ENCODE measurements at places on chromosomes 2 and 18.

DNA sequence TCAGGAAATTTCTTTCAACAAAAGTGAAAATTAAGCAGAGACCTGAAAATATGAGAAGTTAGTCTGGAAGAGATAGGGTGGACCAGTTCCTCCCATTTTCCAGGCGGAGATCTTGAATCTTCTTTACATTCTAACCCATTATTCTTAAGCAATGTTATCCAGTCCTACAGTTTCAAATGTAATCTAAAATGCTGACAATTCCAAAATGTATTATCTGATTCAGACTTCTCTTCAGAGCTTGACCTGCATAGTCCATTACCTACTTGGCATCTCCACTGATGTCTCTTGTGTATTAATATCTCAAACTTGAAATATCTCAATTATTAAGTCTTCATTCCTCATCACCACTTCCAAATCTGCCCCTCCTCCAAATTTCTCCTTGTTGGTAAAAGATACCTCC is 28.4 kb upstream of the SLC39A10 start:
- DNase-seq, result no peak

DNA sequence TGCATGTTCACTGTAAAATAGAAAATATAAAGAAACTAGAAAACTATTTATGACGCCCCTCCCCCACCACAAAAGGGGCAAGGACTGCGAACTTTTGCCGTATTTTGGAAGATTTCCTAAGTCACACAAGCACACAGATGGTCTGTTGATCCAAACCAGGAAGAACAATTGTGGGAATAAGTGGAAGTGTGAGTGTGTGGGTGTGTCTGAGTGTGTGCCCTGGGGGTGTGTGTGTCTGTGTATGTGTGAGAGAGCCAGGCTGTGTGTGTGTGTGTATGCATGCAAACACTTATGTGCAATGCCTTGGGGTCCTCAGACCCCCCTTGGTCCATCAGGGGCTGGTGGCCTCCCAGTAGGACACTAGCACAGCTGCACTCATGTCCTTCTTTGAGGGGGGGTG is 43.1 kb downstream of the HPCAL1 start:
- no peak for DNase-seq

GRCh38 chr2:186187854-186188253 is 298.2 kb upstream of the ZC3H15 start:
- DNase-seq, result no peak

DNA sequence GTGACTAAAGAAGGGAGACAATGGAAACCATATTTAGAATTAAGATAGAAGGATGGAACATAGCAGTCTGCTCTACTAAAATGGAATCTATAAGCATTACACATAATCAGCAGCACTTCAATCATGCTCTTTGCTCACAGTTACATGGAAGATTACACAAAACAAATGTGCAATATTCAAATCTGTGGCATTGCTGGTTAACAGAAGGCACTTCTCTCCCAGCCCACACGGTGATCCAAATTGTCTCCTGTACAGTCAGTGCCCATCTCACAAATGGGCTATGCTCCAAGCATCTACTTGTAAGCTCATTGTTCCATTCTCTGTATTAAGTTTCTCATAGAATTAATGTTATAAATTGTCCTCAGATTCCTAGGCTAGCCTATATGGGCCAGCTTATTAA is 716.6 kb downstream of the NRXN1 start:
- no peak for DNase-seq

DNA sequence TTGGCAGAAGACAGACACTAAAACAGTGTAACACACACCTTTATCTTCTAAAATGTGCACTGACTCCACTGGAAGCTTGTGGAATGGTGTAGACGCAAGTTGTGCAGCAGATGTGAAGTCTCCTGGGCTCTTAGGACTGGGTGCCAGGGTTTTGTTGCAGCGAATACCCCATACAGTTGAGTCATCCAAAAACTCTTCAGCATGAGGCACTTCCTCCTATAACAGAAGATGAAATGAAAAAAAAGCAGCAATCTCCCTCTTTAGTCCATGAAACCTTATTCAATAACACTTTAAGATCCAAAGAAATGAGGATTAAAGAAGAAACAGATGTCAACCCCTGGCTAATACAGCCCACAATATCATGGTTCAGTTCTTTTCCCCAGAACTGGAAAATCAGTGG is 22.2 kb downstream of the BUB1 start:
- DNase-seq, result no peak

DNA sequence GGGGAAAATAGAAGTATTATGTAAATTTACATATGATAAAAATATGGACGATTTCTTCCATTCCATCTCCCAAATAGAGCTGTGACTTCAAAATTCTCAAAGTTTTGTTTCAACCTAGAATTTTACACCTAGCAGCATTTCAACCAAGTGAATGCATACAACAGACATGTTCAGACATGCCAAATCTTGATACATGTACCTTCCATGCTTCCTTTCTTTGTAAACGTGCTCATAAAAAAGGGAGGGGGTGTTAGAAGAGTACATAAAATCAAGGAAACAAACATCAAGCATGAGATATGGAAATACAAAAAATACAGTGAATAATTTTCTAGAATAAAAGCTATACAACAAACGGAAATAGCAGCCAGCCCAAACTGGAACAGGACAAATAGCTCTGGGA is 974.2 kb downstream of the ERBB4 start:
- no peak for DNase-seq

- DNase-seq, result no peak
Observed at GRCh38 chr2:13014783-13015182, 298.0 kb downstream of the TRIB2 start.

GRCh38 chr2:33727361-33728032 is 128.4 kb upstream of the FAM98A start:
- DNase-seq, result no peak

GRCh38 chr2:237892984-237893595 is 33.7 kb downstream of the RAMP1 start:
- DNase-seq, result no peak

DNA sequence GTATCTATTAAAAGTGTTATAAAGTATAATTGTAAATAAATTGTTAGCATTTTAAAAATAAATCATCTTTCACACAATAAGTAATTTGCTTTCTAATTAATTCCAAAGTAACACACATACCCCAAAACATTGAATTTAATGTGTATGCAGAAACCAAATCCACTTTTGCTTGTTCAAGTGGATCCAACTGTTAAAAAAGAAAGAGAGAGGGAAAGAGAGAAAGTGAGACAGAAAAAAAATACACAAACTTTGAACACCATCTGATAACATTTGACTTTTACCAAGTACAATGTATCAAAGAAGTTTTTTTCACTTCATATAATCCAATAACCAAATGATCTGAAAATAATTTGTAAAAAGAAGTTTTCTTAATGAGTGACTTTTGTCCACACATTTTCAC is 16.6 kb downstream of the C1D start:
- DNase-seq, result no peak

GRCh38 chr2:43044093-43044681 is 182.2 kb downstream of the ZFP36L2 start:
- DNase-seq, result no peak

DNA sequence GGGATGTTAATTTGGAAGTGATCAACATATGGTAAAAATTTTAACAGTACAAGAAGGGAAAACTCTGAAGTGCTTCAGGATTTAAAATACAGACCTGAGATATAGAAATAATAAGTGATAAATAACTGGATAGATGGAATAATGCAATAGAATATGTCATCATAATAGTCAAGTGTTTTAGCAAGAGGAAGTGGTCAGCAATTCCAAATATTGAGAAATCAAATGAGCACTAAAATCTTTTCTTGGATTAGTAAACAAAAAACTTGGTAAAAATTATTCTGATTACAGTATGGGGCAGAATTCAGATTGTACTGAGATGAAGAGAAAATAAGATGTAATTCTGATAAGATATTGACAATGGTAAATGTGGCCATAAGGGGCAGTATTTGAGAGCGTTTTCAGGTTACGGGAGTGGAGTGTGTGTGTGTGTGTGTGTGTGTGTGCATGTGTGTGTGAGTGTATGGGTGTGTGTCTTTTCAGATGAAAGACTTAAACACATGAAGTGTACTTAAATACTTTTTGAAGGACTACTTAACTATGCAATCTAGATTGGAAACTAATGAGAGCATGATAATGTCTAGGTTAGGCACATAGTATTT is 217.9 kb upstream of the ITGA4 start:
- peak; percentile 53 for DNase-seq

GRCh38 chr18:31821545-31822171 is 61.0 kb upstream of the SLC25A52 start:
- no peak for DNase-seq

DNA sequence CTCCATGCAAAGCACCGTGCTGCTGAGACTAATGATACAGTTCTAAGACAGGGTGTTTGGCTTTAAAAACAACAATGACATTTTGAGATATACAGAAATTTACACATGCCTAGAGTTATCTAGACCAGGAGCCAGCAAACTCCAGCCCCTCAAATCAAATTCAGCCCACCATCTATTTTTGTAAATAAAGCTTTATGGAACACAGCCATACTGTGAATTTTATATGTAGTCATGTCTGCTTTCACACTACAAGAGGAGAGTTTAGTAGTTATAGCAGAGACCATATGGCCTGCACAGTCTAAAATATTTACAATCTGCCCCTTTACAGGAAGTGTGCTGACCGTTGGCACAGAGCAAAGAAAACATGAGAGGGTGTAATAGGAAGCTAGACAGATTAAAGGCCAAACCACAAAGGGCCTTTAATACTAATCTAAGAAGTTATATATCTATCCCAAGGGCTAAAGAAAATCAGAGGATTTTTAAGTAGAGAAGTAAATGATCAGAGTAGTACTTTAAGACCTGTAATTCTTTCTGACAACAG is 39.4 kb downstream of the NBAS start:
- DNase-seq, result no peak

- no peak for DNase-seq
Observed at GRCh38 chr2:168233726-168234406, 13.5 kb downstream of the STK39 start.

DNA sequence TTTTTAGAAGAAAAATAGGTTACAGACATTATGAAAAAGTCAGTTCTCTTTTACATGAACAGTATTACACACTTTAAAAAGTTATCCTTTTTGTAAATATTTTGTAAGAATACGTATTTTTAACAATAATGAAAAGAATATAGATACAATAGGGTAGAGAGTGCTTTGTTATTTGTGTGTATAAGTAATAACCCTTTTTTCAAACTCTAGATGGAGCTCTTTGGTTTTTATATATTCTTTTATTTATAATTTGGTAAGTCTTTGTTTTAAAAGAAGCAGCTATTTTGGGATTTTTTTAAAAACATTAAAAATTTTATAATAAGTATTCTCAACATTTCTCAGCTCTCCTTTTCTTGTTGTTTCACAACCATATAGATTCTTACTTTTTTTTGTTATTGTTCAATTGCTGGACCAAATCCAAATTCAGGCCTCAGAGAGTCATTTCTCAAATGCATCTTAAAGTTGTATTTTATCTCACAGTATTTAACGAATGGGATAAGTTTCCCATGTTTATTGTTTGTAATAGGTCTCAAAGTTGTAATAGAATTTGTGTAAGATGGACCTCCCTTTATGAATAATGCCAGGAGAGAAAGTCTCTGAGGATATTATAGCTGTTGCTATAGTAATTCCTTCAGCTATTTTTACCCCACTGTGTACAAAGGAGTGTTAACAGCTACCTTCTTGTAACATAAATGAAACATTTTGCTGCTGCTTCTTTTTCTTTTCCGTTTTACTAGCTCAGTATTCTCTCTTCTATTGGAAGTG is 46.4 kb downstream of the ACYP2 start:
- DNase-seq, result no peak

DNA sequence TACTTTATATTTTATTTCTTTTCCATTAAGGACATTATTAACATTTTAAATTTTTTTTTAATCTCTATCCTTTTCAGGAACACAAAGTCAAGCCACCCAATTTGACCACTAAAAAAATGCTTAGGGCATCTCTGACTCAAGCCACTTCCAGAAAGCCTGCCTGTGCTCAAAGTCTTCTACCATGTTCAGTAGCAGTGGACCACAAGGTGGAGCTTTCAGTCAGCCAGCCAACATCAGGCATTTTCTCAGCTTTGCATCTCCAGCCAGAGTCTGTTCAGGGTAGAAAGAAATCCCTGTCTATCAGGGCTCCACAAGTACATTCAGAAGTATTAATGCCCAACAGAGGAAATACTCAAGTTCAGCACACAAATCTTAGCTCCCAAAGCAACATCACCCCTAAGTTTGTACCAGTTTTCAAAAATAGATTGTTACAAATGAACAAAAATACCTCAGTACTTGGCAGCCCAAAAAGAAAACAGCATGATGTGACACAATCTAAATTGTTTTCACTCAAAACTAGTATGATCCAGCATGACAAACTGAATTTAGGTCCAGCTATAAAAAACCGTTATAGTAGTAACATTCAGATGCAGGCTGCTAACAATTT is 37.6 kb downstream of the C18orf63 start:
- peak; percentile 70 for DNase-seq

DNA sequence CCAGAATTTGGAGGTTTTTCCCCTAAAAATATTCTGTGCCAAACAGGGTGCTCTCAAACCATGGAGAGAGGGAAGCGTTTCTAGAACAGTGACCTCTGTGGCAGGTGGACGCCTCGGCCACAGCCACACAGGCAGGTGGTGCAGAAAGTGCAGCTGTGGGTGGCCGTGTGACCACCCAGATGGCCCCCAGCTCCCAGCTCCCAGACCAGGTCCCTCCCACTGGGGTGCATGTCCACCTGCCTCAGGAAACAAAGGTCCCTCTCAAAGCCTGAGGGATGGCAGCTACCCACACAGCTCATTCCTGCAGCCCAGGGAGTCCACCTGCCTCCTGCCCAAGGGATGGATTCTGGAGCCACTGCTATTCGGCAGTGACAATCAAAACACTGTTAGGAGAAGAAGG is 74.5 kb upstream of the PXDN start:
- DNase-seq, result no peak

GRCh38 chr2:23589220-23589647 is 204.3 kb downstream of the KLHL29 start:
- DNase-seq, result no peak

GRCh38 chr2:238883421-238883901 is 35.6 kb downstream of the TWIST2 start:
- no peak for DNase-seq

GRCh38 chr18:24472591-24472990 is 12.2 kb downstream of the HRH4 start:
- DNase-seq, result no peak

GRCh38 chr2:7809640-7810039 is 872.2 kb upstream of the ID2 start:
- DNase-seq, result no peak

- DNase-seq, result no peak
Observed at GRCh38 chr2:12774395-12774727, 57.6 kb downstream of the TRIB2 start.

DNA sequence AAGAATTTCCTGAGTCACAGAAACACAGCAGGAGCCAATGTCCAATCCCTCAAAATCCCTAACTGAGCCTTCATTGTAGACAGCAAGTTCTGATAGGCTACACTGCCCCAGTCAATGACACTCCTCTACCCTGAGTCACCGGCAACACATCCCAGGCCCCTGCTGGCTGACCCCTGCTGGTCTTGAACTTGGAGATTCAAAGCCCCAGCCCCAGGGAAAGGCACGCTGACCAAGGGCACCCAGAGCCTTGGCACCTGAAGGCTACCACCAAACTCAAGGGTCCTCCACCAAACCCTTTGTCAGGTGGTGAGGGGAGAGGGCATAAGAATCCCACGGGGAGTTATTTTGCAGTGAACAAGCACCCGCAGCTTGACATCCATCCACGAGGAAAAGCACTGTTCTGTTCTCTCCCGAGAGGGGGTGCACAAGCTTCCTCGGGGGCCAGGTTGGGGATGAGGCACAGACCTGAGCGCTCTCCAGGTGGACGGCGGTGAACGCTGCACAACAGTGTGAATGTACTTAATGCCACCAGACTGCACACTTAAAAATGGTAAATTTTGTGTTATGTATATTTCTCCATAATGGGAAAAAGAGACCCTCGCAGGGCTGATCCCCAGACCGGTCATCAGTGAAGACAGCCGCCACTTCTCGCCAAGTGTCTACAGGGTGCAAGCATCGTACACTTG is 46.9 kb downstream of the TFCP2L1 start:
- DNase-seq, result no peak

Data from GM12865 (cell line).